Calu3 (cell line): ENCODE measurements at places on chromosomes 5 and 9.
A peak's percentile ranks its signal among the peaks of the same experiment; 100 is the strongest.

DNA sequence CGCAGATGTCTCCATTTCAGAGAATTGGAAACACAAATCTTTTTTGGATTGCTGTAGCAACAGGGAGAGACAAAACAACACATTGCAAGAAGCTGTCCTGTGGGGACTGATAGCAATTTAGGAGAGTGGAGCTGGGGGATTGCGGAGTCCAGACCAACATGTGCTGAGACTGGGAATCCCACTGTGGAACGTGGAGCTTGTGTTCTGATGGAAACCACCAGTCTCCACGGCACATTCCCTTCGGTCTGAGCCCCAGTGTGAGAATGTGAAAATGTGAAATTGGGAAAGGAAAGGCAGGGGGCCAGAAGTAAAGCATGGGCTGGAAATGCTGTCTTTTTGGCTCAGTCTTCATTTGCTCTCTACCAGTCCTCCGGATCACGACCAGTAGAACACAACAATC lies 348.8 kb upstream of the TNC start:
- no peaks in the 10 kb centered on the region for H3K4me1 ChIP-seq
- H3K4me3 ChIP-seq = no peak overlapping the region
- no peaks in the 10 kb centered on the region for H3K36me3 ChIP-seq
- DNase-seq = no peak
- no peaks in the 10 kb centered on the region for H3K27me3 ChIP-seq

DNA sequence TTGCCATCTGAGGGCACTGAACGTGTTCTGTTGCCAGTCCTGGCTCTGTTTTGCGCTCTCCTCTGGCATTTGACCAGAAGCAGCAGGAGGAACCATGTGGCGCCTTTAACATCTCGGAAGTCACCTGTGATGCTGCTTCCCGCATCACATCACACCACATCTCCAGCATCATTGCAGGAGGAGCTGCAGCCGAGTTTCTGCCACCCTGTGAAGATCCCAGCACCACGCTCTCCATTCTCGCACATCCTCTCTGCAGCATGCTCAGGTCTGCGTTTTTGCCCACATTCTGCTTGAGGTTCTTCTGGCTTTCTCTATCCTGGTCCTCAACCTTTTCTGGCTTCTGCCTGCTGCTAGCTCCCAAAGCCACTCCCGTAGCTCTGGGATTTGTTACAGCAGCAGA lies 11.0 kb upstream of the IRX4 start:
- H3K36me3 ChIP-seq = no peaks in the 10 kb centered on the region
- no peaks in the 10 kb centered on the region for H3K4me1 ChIP-seq
- no peak overlapping the region for H3K4me3 ChIP-seq
- H3K27ac ChIP-seq = no peak overlapping the region
- peaks cover 98% of the 10 kb centered on the region for H3K27me3 ChIP-seq

DNA sequence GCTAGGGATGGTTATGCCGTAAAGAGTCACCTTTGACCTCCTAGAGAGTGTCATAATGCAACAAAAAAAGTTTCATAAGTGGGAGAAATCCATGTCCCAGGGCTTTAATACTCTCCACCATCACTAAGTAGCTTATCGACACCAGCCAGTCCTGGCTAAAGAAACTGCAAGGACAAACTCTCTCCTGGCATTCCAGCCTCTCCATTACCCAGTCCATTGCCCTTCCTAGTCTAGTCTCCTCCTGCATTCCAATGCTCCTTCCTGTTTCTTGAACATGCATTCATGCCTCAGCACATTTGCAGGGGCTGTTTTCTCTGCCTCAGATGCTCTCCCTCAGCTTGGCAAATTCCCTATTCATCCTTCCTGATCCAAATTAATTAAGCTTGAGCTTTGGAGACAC lies 364.1 kb downstream of the BRINP1 start:
- DNase-seq = no peak
- H3K27me3 ChIP-seq = no peaks in the 10 kb centered on the region
- H3K36me3 ChIP-seq = no peaks in the 10 kb centered on the region

GRCh38 chr9:38213631-38214299 lies 144.7 kb upstream of the SHB start:
- H3K36me3 ChIP-seq = no peaks in the 10 kb centered on the region
- no peaks in the 10 kb centered on the region for H3K4me1 ChIP-seq
- DNase-seq = no peak
- no peaks in the 10 kb centered on the region for H3K27me3 ChIP-seq
- no peak overlapping the region for H3K4me3 ChIP-seq
- no peak overlapping the region for H3K27ac ChIP-seq

DNA sequence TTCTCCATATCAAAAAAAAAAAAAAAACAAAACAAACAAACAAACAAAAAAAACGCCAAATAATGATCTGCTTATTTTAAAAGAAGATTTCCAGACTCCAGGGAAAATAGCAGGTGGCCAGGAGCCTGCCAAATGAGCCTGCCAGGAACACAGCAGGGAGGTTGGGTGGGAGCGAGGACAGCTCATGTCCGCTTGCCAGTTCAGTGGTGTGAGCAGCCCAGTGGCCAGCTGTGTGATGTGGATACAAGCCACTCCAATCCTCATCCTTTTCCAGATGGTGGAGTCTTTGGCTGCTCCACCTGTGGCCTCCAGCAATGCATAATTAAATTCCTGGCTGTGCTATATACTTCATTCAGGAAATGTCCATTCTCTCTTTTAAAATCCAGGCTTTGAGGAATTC lies 1025.1 kb upstream of the C9orf72 start:
- H3K4me1 ChIP-seq = no peaks in the 10 kb centered on the region
- H3K36me3 ChIP-seq = no peaks in the 10 kb centered on the region
- H3K27me3 ChIP-seq = no peaks in the 10 kb centered on the region
- no peak for DNase-seq

- H3K27ac ChIP-seq = no peak overlapping the region
- no peak for DNase-seq
- H3K4me1 ChIP-seq = no peaks in the 10 kb centered on the region
Observed at GRCh38 chr9:95177617-95178016, 139.9 kb downstream of the FANCC start.

- peaks cover 20% of the 10 kb centered on the region for H3K4me1 ChIP-seq
- no peaks in the 10 kb centered on the region for H3K36me3 ChIP-seq
- H3K27ac ChIP-seq = no peak overlapping the region
- DNase-seq = no peak
Observed at GRCh38 chr5:100872408-100873190, 30.5 kb downstream of the ST8SIA4 start.

DNA sequence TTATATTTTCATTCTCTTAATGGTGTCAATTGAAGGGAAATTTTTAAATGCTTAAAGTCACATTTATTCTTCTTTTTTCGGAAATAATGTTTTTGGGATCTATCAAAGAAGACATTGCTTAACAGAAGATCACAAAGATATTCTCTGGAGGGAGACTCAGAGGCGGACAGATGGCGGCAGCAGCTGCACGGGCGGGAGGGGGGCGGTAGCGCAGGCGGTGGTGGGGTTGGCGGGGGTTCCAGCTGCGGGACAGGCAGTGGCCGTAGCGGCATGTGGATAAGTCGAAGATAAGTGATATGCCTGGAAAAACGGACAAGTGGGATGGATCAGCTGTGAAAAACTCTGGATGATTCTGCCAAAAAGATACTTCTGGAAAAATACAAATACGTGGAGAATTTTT lies 31.6 kb upstream of the ZDHHC11B start:
- H3K36me3 ChIP-seq = peaks cover 4% of the 10 kb centered on the region
- DNase-seq = no peak
- no peaks in the 10 kb centered on the region for H3K4me1 ChIP-seq

GRCh38 chr5:73442996-73443627 lies 5.5 kb downstream of the FOXD1 start:
- H3K27me3 ChIP-seq = peaks cover 32% of the 10 kb centered on the region
- no peak overlapping the region for H3K27ac ChIP-seq
- H3K4me1 ChIP-seq = no peaks in the 10 kb centered on the region
- no peak overlapping the region for H3K4me3 ChIP-seq

DNA sequence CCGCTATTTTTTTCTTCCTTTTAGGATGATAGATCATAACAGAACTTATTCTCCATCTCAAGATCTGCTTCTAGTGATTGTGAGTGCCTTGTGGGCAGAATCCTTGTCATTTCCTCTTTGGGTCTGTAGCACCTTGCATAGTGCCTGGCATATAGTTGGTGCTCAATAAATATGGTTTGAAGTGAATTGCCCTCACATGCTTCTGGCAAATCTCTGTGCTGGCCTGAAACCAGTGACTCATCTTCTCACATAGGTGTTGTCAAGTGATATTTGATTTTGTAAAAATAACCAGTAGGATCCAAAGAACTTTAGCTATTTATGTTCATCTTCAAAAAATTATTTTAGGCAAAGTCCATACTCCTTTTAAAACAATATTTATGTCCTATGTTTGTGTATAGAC lies 86.7 kb downstream of the GABRG2 start:
- no peak for DNase-seq
- H3K27ac ChIP-seq = no peak overlapping the region
- no peak overlapping the region for H3K4me3 ChIP-seq

GRCh38 chr9:114953959-114954358 lies 23.6 kb upstream of the TNFSF8 start:
- H3K27me3 ChIP-seq = peaks cover 58% of the 10 kb centered on the region
- H3K36me3 ChIP-seq = no peaks in the 10 kb centered on the region
- no peaks in the 10 kb centered on the region for H3K4me1 ChIP-seq
- no peak overlapping the region for H3K27ac ChIP-seq
- no peak overlapping the region for H3K4me3 ChIP-seq

GRCh38 chr9:91571036-91571435 lies 147.4 kb upstream of the NFIL3 start:
- no peaks in the 10 kb centered on the region for H3K36me3 ChIP-seq
- peaks cover 78% of the 10 kb centered on the region for H3K27me3 ChIP-seq
- no peak overlapping the region for H3K4me3 ChIP-seq
- no peaks in the 10 kb centered on the region for H3K4me1 ChIP-seq
- DNase-seq = no peak
- no peak overlapping the region for H3K27ac ChIP-seq

DNA sequence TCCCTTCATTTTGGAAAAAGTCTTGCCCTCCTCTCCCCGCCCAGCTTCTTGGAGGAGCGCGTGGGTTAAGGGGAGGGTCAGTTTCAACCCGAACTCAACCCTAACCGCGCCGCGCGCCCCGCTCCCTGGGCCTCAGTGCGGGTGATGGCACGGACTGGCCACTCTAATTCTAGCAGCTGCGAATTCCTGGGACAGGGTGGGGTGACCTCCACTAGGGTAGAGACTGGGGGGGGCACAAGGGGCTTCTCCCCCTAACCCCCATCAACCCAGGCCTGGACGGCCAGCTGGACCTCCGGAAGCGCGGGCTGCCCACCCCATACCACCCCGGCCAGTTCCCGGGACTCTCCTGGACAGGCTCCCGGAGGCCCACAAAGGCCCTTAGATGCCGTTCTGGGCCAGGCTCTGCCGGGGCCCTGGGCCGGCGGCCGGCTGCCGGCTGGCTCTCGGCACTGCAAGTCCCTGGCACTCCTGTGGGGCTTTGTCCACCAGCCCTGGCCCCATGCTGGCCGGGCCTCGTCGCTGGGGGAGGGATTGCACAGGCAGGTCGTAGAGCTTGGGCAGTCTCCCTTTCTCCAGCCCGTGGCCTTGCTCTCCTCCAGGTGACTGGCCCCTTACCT lies 7.2 kb upstream of the PSD2 start:
- DNase-seq = no peak
- no peak overlapping the region for H3K27ac ChIP-seq
- H3K4me1 ChIP-seq = no peaks in the 10 kb centered on the region
- peak overlapping the region; percentile 68 for H3K4me3 ChIP-seq

DNA sequence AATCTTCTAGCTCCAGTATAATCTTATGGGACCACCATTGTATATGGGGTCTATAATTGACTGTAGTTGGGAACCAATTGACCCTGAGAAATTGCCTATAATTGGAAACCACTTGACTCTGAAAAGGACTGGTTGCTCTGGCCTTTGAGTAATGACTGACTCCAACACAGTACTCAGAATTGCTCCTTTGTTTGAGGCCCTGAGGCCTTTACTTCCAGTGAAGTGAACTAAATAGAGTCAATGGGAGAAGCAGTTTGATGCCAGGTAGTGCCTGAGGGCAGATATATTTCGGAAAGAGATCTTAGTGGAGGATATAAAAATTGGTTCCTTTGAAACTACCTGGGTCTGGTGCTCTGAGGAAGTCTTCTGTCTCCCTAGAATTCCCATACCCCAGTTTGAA lies 16.0 kb upstream of the TMEM171 start:
- H3K27ac ChIP-seq = no peak overlapping the region
- no peak overlapping the region for H3K4me3 ChIP-seq
- H3K27me3 ChIP-seq = no peaks in the 10 kb centered on the region
- H3K36me3 ChIP-seq = no peaks in the 10 kb centered on the region
- no peaks in the 10 kb centered on the region for H3K4me1 ChIP-seq
- DNase-seq = no peak

GRCh38 chr5:120354126-120354525 lies 110.0 kb upstream of the PRR16 start:
- H3K27ac ChIP-seq = no peak overlapping the region
- H3K36me3 ChIP-seq = no peaks in the 10 kb centered on the region
- no peaks in the 10 kb centered on the region for H3K27me3 ChIP-seq
- no peak for DNase-seq

- no peak for DNase-seq
- H3K4me3 ChIP-seq = no peak overlapping the region
- H3K27ac ChIP-seq = no peak overlapping the region
- H3K4me1 ChIP-seq = no peaks in the 10 kb centered on the region
- no peaks in the 10 kb centered on the region for H3K36me3 ChIP-seq
- H3K27me3 ChIP-seq = peaks cover 12% of the 10 kb centered on the region
Observed at GRCh38 chr9:136714096-136714892, 1.9 kb downstream of the DIPK1B start.

DNA sequence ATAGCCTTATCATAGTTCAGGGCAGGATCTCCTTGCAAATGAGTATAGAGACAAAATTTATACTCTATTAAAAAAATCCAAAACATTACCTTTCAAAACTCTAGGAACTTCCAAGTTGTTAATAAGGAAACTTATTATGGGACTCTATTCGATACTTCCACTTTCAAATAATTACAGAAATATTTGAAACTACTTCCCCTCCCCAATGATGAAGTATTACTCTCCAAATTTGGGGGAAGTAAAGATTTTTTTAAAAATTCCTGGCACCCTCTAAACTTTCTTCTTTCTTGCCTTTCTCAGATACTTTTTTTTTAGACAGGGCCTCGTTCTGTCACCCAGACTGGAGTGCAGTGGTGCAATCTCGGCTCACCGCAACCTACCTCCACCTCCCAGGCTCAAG lies 35.1 kb downstream of the ANXA2R start:
- no peak for DNase-seq
- H3K4me3 ChIP-seq = no peak overlapping the region
- H3K4me1 ChIP-seq = peaks cover 24% of the 10 kb centered on the region
- no peaks in the 10 kb centered on the region for H3K27me3 ChIP-seq
- peaks cover 45% of the 10 kb centered on the region for H3K36me3 ChIP-seq

- H3K4me3 ChIP-seq = no peak overlapping the region
- H3K27ac ChIP-seq = no peak overlapping the region
- no peaks in the 10 kb centered on the region for H3K36me3 ChIP-seq
- no peak for DNase-seq
- peaks cover 73% of the 10 kb centered on the region for H3K27me3 ChIP-seq
Observed at GRCh38 chr5:10836986-10837385, 76.0 kb upstream of the DAP start.

DNA sequence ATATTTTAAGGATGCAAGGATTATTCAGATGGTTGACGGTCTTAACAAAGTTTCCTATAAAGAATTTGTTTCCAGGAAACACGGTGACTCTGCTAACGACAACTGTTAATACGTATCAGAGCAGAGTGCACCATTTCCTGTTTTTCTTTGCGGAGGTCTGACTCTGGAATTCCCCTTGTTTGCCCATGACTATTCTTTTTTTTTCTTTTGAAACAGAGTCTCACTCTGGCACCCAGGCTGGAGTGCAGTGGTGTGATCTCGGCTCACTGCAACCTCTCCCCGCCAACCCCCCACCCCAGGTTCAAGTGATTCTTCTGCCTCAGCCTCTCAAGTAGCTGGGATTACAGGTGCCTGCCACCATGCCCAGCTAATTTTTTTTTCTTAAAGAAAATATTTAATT lies 115.9 kb downstream of the CDC42SE2 start:
- peak; percentile 64 for DNase-seq
- peaks cover 41% of the 10 kb centered on the region for H3K4me1 ChIP-seq
- H3K36me3 ChIP-seq = peaks cover 18% of the 10 kb centered on the region
- peak overlapping the region; percentile 38 for H3K4me3 ChIP-seq
- H3K27ac ChIP-seq = peak overlapping the region; percentile 93
